ENCODE measurements at places on chromosomes 12 and 14.
A peak's percentile ranks its signal among the peaks of the same experiment; 100 is the strongest.

- DNase-seq, result no peak
These were observed 15.3 kb downstream of the GRIP1 start for GRCh38 chr12:66663611-66664010.

- DNase-seq, result peak; percentile 28
These were observed 17.2 kb upstream of the PSMC1 start for GRCh38 chr14:90239139-90239538.

DNA sequence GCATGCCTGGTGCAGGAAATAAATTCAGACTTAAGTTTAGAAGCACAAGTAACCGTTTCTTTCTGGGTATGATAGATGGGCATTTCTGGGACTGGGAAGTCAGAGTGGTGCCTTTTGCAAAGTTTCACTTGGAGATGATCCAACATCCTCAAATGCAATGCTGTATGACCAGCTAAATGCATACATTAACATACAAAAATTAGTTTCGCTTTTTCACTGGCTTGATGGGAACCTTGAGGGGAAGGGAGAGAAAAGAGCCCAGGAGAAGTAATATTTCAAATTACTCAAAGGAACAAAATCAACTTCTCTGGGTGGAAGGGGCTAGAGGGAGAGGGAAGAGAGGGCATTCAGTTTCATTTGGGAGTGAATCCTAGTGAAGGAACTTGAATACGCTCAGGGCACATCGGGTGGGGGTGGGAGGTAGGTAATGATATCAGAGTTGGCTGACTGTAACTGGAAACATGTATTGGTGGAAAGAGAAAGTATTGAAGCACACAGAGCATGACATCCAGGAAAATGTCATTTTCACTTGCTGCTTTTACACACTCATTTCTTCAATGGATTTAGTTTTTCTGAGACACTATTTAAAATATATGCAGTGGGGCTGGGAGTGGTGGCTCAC lies 175.5 kb downstream of the PTPRO start:
- no peak for DNase-seq

- DNase-seq, result no peak
These were observed 5.7 kb downstream of the MAP3K9 start for GRCh38 chr14:70803321-70804310.

DNA sequence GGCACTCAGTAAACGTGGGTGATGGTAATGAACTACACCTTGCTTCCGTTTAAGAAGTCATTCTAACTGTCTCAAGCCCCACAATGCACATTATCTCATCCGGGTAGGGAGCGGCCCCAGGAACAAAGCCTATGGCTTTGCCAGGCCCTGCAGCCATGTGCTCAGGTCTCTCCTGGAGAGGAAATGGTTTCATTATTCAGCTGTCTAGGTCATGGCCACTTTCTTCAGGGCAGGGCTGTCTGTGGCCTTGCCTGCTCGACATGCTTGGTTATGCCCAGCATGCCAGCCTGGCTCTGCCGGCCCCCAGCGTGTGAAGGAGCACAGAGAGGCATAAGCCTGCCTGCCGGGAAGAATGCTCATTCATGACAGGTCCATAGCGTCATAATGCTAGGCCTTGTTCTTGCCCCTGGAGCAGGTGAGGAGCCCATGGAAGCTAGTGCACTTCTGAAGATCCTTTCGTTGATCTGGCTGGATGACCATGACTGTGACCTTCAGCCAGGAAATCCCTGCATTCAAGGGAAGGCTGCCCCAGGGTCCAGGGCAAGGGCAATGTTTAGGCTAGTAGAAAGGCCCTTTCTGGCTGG lies 26.3 kb upstream of the FOS start:
- no peak for DNase-seq

DNA sequence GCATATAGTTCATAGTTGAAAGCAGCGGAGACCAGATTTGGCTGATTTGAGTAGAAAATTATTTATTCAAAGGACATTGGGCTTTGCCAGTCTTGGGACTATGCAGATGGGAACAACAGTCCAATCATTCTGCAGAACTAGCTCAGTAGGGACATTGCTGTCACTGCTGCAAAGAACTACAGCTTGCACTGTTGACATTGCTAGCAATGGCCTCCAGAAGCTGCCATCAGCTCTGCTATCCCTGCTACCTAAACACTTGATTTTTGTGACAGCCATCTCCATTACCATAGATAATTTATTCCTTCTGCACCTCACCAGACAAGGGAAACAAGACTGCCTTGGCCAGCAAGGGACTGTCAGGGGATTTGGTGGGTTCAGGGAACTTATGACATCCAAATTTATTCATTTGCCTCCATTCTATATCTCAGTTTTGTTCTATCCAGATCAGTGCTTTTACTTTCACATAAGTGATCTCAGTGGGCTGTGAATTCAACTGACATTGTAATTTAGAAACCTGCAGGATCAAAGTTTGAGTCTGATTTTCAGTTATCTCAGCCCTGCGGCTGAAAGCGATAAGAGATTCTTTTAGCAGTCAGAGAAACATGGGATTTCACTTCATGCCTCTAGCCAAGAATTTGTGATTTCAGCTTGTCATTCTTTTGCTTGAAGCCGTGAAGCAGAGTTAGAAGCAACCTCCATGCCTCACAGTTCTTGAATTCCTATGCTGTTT lies 136.7 kb upstream of the FBXO33 start:
- DNase-seq, result no peak

- DNase-seq, result peak; percentile 84
These were observed 14.7 kb downstream of the BTBD7 start for GRCh38 chr14:93317875-93318807.

DNA sequence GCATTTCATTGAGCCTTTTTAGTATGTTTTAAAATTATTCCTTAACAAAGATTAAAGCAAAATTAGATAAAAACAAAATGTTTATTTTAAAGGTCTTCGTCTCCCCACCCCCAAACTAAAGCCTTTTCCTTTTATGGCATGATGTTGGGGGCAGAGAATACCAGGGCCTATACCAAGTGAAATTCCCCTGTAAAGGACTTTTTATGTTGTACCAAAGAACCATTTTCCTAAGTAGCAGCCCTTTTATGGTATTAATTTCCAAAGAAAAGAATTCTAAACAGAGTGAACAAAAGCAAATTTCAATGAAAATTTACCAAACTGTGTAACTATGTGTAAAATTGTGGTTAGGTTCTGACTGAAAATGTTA lies 71.9 kb upstream of the GNPNAT1 start:
- peak; percentile 66 for DNase-seq
